Posterior cingulate gyrus (tissue), 11 donors: ENCODE measurements at places on chromosomes 6 and 20.

- DNase-seq, result no peak
Measured at GRCh38 chr6:69232496-69232895, 564.3 kb downstream of the LMBRD1 start.

DNA sequence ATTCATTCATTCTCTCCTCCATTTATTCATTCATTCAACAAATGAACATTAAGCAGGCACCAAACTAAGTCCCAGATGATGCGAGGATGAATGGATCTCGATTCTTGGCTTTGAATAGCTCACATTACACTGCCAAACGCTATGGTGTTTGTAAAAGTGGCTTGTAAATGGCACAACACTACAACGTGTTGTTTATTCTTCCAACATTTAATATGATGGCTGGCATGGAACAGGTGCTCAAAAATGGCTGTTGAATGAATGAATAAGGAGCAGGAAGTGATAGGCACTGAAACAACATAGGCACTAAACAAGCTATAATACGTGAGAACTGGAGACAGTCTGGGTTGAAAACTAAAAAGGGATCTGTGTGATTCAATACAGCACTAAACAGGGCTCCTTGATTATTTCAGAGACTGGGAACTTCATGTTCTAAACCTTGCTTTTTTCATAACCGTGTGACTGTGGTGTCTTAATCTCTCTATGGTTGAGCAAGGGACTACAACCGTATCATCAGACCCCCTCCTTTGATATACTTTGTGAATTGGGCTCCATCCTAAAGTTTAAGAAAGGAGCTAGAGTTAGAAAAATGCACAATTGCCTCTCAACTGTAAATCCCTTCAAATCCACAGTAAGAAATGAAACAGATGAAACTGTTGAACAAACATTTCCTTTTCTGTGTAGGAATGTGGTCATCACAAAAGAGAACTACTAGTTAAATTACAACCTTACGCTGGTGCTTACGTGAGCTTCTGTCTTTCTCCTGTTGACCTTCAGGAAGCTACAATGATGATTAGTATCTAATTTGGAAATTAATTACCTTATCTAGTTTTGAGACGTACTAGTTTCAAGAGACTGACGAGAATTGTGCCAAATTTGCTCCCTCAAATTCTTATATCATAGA is 16.9 kb upstream of the SLC16A10 start:
- no peak for DNase-seq

DNA sequence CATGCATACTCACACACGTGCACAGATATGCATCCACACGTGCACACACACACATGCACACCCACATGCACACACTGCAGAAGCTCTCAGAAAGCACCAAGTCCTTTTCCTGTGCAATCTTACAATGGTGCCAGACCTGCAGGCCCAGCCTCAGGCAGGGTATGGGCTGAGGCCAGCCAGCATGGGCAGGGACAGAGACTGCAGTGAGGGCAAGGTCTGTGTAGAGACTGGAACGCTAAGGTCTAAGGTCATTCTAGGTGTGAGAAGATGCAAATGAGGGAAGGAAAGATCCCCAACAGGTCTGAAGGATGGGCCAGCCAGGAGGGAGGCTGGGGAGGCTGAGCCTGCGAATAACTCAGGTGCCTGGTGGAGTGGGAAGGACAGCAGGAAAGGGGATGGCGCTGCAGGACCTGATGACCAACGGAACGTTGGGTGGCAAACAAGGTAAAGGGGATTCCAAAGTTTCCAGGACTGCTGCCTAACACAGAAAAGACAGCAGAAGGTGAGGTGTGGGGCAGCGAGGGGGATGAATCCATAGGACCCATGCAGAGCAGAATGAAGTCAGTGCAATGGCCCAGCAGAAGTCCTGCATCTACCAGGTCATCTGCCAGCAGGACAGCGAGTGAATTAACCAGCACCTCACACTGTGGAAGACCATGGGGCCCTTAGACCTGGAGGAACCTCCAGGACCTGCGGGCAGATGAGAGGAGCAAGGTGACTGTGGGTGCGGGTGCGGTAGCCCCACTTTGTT is 67.0 kb downstream of the ABHD12 start:
- no peak for DNase-seq

- no peak for DNase-seq
Measured at GRCh38 chr20:56322681-56323080, 36.1 kb upstream of the FAM210B start.

DNA sequence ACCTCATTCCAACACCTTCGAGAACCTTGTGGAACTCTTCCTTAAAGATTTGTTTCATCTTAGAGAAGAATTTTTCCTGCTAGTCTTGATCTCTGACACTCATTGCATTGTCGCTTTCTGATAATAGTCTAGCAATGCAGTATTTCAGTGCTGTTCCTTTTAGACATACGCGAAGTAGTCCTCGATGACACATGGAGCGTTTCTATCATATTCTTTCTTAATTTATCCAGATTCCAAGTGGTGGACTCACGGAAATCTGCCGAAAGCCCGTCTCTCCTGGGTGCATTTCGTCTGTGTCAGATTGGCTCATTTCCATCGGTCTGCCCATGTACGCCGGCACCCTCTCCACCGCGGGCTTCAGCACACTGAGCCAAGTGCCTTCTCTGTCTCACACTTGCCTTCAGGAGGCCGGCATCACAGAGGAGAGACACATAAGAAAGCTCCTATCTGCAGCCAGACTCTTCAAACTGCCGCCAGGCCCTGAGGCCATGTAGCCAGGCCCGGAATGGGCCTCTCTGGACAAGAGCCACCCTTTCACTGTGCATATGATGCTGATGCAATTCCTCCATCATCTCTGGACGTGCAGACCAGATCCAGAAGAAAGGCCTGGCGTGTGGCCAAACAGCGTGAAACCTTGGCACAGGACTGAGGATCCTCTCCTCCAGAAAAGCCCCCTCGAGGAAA is 198.6 kb upstream of the UST start:
- DNase-seq, result no peak

- DNase-seq, result no peak
Measured at GRCh38 chr6:57123111-57123510, 33.1 kb downstream of the ZNF451 start.
